Cerebellum (tissue), 4 donors: ENCODE measurements at places on chromosomes 4 and X. TPM values are rescaled to one million over a fixed set of nuclear protein-coding genes. Genes with fewer than 3 reads are reported as not detected.

DNA sequence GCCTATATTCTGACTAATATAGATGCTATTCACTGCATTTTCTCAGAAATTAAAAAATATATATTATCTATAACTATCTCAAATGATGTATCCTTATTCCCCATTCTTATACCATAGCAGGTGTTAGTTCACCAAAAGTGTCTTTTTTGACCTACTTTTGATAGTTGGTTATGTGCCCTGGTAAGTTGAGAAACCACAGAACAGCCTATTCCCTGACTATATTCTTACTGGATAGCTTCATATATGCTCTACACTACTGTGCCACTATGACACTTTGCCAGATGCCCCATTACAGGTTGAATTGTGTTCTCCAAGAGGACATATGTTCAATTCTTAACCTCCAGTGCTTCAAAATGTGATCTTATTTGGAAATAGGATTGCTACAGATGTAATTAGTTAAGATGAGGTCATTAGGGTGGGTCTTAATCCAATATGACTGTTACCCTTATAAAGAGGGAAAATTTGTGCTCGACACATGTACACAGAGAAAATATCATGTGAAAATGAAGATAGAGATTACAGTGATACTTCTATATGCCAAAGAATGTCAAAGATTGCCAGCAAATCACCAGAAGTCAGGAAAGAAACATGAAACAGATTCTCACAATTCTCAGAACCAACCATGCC is 76.1 kb downstream of the LRBA start:
- no peak for DNase-seq

The RASSF6 gene
- 0.09 TPM for total RNA-seq

The PDE6B gene
- 4.8 TPM for total RNA-seq

GRCh38 chr4:186984105-186984644 is 260.5 kb upstream of the FAT1 start:
- no peak for DNase-seq

- DNase-seq: no peak
Observed at GRCh38 chr4:12472087-12472486, 1012.1 kb downstream of the RAB28 start.

GRCh38 chr4:24419181-24420034 is 164.9 kb downstream of the DHX15 start:
- DNase-seq: peak; percentile 69

The CT83 gene
- total RNA-seq: not detected

The MOSPD2 gene
- 25.0 TPM for total RNA-seq

DNA sequence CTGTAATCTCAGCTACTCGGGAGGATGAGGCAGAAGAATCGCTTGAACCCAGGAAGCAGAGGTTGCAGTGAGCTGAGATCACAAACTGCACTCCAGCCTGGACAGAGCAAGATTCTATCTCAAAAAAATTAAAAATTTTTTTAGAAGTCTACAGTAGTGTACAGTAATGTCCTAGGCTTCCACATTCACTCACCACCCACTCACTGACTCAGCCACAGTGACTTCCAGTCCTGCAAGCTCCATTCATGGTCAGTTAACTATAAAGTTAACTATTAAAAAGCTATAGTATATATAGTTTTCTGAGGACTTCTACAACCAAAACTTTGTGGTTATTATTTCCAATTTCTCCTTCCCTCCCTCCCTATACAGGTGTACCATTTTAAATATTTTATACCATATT is 34.7 kb upstream of the NEUROG2 start:
- no peak for DNase-seq
